ENCODE measurements at places on chromosomes 7 and 10. TPM values are rescaled to one million over a fixed set of nuclear protein-coding genes. Genes with fewer than 3 reads are reported as not detected.

LRRTM3 gene
- total RNA-seq: not detected

- no peak for DNase-seq
Observed at GRCh38 chr7:3712841-3713240, 411.8 kb downstream of the SDK1 start.

NPSR1 gene
- total RNA-seq: not detected

DNA sequence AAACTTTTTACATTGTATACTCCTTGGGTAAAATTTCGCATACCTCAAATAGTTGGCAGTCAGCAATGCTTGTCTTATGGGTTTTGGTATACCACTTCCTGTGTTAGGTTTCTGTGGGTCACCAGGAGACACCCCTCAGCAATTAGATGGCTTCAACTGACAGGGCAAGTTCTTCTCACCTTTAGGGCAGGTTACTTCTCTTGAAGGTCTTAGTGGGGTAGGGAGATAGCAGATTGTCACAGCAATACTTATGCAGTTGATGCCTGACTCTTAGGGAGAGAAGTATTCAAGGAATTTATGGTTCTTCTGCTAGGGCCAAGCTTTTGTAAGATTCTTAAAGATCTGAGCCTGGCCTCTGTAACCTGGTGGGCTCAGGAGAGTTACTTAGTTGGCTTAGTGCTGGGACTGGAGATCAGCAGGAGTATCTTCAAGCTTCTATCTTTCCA is 42.9 kb downstream of the MKLN1 start:
- DNase-seq: peak; percentile 25

MSMB gene
- total RNA-seq: not detected

- DNase-seq: no peak
Observed at GRCh38 chr7:94135180-94135579, 131.0 kb upstream of the BET1 start.

DNA sequence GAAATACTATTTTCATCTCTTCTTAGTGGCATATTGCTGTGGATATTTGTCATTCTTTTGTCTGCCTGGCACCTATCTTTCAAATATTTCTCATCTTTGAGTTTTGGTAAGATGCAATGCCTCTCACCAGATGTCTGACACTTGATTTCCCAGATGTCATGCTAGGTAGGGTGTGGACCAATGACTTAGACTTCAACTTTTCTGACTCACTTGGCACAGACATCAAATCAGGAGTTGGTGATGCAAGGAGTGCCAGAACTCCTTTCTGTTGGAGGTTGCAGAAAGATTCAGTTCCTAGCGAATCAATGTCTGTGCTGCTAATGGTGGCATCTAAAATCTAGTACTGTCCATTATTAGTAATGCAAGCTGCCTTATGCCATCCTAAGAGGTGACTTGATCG is 216.9 kb upstream of the FERD3L start:
- peak; percentile 6 for DNase-seq

DNA sequence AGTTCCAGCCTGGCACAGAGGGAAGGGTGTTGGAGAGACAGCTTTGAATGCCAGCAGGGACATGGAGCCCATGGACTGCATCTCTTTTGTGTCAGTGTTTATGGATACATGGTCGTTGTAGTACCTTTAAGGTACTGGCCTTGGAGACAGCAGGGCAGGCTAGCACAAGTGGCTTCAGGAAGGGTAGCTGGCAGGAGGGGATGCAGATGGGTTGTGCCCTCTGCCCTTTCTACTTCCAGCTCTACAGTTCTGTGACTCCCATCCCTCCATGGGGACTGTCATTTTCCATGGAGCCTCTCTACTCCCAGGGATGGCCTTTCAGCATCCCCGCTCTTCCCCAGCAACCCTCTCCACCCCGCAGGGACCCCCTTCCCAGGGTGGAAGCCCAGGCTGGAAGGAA is 25.1 kb downstream of the POLL start:
- no peak for DNase-seq
